Stimulated activated CD4-positive, alpha-beta T cell treated with anti-CD3 and anti-CD28 coated beads, Interleukin-15, amount 100 ng/mL, for 1 hour (primary cell): ENCODE measurements at places on chromosomes 5 and 9.

DNA sequence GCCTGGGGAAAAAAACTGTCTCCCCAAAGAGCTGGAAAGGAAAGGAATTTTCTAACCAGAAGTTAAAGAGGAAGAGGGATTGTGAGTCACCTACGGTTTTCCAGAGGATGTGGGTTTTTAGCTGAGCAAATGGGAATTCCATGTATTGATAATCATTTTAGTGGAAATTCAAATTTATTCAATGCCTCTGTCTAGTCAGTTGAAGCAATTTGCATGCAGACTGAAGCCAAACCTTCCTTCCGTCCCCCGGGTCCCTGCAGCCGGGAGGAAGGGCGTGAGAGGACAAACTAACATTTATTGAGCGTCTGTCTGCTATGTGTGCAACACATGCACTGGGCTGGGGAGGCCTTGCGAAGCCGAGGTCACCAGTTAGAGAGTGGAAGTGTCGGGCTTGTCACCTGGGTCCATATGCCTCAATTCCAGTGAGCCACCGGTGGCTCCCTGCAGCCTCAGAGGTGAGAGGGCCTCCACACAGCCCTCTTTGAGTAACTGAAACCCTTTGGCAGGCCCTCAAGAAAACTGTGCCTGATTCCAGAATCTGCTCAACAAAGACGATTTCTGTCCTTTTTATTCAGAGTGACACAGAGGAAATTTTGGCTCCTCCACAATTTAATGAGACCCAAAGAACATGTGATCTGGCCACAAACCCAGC lies 70.3 kb downstream of the COL27A1 start:
- DNase-seq: no peak

DNA sequence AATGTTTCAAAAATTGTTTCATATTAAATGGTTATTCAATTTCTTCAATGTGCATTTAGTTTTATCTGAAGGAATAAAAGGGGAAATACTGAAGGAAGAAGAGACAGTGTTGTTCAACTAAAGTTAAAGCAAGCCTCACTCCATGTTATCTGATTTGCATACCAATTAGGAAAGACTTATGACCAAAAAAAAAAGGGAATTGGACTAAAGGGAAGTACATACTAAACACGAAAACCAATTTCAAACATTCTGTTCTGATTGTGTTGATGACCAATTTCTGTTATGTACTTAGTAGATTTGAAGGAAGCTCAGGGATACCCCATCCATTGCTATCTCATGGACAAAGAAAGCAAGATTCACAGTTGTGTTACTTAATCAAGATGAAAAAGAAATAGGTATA lies 4.9 kb upstream of the GAPT start:
- no peak for DNase-seq

GRCh38 chr9:85527331-85528020 lies 214.3 kb downstream of the AGTPBP1 start:
- DNase-seq: no peak

DNA sequence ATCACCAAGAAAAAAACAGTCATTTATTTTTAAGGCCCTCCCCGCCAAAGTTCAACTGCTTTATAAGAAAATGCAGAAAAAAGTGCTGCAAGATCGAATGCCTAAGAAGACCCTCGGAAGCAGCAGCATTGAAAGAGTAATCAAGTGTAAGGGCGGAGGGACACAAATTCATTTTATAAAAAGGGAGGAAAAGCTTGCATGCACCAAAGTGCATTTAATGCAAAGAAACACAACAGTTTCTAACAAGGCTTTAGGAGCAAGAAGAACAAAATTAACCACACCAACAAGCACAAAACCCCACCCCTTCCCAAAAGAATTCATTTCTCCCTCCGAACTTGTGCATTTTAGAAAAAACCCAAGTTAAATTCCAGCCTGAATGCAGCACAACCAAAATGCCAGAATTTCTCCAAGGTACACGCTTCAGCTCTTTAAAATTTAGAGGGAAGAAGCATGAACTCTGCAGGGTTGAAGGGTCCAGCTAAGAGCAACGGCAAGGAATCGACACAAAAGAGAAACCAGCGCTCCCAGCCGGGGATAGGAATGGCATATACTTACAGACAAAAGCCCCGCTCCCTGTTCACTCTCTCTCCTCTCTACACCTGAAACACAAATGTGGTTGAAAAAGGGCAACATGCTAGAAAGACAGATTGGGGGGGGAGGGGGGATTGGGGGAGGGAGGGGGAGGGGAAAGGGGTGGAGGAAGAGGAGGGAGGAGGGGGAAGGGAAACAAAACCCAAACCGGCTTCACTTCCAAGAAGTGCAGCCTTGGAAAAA lies at the start of gene NREP:
Gene NREP (minus strand): TSS at position 614 of the 774 bp plus-strand sequence. CDS start 1,422 bp downstream, outside the sequence.
- DNase-seq: no peak

- DNase-seq: no peak
Observed at GRCh38 chr5:150460781-150461180, 11.2 kb upstream of the RPS14 start.

GRCh38 chr5:76852772-76853171 lies 3.0 kb downstream of the S100Z start:
- DNase-seq: no peak

GRCh38 chr9:27126670-27127069 lies 17.6 kb downstream of the TEK start:
- no peak for DNase-seq

- no peak for DNase-seq
Observed at GRCh38 chr9:7104625-7105024, 346.9 kb downstream of the KDM4C start.

DNA sequence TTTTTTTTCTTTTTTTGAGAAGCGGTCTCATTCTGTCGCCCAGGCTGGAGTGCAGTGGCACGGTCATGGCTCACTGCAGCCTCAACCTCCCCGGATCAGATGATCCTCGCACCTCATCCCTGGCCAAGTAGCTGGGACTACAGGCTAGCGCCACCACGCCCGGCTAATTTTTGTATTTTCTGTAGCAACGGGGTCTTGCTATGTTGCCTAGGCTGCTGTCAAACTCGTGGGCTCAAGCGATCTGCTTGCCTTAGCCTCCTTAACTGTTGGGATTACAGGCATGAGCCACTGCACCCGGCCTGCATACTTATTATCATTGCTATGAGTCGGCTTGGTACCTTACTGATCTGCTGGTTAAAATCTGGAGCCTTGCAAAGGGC lies 790 bp upstream of the IARS1 start:
- DNase-seq: no peak

DNA sequence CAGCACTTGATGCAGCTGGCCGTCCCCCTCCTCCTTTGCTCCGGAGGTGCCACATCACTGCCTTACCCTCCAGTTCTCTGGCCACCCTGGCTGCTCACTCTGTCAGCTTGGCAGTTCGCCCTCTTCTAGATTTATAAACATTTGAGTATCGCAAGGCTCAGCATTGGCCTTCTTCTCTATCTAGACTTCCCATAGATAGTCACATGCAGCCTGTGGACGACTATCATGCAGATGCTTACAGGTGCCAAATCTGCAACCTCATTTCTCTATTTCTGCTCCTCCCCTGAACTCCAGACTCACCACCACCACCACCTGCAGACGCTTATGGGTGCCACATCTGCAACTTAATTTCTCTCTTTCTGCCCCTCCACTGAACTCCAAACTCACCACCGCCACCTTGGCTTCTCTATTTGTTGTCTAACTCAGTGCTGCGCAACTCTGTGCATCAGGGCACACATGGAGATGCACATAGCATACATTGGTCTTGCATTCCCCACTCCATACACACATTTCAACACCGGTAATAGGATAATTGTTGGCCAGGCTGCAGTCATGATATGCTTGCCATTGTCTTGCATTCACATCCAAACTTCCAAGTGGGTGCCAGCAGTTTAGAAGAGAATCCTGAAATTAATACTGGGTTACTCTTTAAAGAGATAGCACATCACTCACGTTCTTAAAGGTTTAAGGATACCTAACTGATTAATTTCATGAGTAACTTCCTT lies 1.9 kb upstream of the DAP start:
- no peak for DNase-seq

DNA sequence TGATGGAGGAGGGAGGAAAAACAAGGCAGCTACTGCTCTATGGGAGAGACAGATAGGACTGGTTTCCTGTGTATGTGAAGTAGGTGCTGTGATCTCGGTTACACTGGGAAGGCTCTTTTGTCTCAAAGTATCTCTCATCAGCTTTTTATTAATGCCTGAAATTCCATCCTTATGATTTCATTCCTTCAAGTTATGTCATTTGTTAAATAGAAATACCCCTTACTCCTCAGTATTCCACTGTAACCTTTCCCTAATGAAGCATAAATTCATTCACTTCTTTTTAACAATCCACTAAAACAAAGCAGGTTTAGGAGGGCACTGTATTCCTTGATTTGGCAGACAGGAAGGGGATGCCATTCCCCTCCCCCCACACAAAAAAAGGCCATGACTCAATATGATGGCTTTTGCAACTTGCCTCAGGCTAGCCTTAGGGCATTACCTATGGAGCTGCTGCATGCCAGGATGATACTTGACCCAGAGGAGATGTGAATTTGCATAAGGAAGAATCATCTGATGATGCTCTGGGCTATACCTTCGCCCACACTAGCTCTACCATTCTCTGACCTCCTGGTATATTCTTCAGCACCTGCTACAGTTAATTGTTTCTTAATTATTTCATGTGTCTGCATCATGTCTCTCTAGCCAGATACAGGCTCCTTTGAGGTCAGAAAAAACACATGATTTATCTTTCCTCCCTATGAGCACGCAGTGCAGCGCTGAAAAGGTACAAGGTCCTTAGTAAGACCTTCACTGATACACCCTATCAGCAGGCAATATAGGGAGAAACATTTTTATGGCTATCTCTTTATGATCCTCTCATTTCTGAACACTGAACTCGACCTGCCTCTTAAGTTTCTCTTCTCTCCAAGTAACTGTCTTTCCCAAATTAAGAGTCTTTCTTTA lies 26.3 kb downstream of the NR3C1 start:
- no peak for DNase-seq

- no peak for DNase-seq
Observed at GRCh38 chr5:42944989-42945388, 95.1 kb downstream of the ANXA2R start.

DNA sequence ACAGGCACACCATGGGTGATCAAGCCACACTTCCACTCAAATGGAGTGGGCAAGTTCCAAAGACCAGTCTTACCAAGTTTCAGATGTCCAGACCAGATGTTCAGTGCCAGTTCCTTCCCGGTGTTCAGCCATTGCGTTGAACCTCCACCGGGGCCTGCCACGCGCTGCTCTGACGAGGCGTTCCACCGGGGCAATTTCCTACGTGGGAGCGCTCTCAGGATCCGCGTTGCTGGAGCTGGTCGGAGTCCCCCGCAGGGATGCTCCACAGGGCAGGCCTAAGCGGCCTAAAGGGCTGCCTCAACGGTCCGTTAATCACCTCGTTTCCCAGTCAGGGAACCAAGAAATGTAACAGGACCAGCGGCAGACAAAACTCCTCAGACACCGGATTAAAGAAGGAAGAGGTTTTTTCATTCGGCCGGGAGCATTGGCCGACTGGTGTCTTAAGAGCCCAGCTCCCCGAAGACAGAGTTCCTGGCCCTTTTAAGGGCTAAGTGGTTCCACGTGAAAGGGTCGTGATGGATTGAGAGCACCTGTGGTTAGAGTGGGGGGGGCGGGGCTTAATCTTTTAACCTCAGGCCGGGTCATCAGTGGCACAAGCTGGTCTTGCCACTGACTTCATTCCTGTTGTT lies 35.7 kb upstream of the PPP1R26 start:
- DNase-seq: no peak
